ENCODE measurements at places on chromosomes 7 and 10.

- no peak for DNase-seq
These were observed 50.7 kb upstream of the ITGB8 start for GRCh38 chr7:20279979-20280378.

DNA sequence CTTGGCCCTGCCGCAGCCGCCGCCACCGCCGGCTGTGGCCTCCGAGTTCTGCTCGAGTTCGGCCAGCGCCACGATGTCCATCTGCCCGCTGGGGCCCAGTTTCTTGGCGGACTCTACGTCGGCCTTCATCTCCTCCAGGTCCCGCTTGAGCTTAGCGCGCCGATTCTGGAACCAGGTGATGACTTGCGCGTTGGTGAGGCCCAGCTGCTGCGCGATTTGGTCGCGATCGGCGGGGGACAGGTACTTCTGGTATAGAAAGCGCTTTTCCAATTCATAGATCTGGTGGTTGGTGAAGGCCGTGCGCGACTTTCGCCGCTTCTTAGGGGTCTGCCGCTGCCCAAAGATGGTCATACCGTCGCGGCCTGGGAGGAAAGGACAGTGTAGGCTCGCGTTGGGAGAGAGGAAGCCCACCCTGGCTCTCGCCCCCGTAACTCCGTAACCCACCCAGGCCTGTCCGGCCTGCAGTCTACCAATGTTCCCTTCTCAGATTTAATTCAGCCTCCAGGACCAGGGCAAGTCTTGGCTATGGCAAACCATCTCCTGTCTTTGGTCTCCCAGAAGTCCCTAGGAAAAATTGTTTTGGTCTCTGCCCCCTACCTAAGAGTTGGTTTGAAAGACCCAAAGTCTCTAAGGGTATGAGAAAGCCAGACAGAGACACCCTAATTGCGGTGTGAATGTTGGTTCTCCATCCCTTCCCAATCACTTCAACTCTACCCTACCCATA lies 1.7 kb downstream of the LBX1 start:
- DNase-seq: no peak

- DNase-seq: no peak
These were observed 134.1 kb downstream of the SH2D4B start for GRCh38 chr10:80671847-80672246.

DNA sequence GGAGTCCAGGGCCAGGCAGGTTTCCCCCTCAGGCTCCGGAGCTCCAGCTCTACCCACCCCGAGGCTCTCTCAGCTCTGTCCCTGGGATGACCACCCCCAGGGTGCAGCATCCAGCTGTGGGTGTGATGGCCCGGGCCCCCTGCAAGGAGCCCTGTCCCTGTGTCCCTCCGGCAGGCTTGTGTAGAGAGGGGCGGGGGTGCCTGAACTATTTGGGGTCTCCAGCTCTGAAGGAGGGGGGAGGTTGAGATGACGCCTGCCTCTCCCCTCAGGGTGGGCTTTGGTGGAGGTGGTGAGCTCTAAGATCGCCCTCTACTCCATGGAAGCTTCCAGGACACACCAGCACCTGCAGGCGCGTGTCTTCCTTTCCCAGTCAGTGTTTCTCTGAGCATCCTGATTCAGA lies 39.4 kb downstream of the ADRA2A start:
- DNase-seq: no peak

DNA sequence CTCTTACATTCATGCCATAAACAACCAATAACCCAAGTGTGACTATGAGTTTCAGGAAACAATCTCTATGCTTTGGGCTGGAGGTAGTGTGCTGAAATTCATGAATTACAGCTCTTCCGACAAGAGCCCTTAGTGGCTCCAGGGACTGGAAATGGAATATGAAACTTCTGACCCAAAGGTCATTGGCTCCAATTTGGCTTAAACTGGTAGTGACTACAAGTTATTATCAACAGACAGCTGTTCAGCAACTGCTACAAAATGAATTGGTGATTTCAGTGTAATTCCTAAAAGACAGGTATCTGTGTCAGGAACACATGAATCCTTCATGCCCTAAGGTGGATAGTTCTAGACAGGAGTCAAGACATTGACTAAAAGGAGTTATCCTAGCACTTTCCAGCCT lies 745.4 kb downstream of the PHTF2 start:
- DNase-seq: no peak

GRCh38 chr7:94374231-94374630 lies 20.5 kb upstream of the COL1A2 start:
- DNase-seq: no peak

- no peak for DNase-seq
These were observed 44.5 kb upstream of the PIK3CG start for GRCh38 chr7:106820321-106821217.

- no peak for DNase-seq
These were observed 129.9 kb upstream of the ITGB1 start for GRCh38 chr10:33087922-33088321.

GRCh38 chr10:120999868-121000267 lies 148.7 kb downstream of the WDR11 start:
- no peak for DNase-seq

DNA sequence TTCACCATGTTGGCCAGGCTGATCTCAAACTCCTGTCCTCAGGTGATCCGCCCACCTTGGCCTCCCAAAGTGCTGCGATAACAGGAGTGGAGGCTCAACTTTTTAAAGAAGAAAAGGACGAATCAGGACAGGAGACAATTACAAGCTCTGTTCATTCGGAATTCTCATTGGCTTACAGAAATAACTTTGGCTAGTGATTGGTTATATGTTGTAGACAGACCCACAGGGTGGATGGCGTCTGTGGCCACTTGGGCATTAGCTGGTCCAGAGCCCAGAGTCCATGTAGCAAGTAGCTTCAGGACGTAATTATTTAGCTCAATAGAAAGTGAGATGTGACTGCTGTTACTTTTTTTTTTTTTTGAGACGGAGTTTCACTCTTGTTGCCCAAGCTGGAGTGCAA lies 160.5 kb upstream of the TNRC18 start:
- no peak for DNase-seq

- no peak for DNase-seq
These were observed at the start of gene CHAT for GRCh38 chr10:49613882-49614241. Gene CHAT, plus strand, starts transcription at chr10:49614037. Its CDS starts 153 bp downstream, at chr10:49614190.

- DNase-seq: no peak
These were observed 4.6 kb upstream of the TWIST1 start for GRCh38 chr7:19121977-19122588.

DNA sequence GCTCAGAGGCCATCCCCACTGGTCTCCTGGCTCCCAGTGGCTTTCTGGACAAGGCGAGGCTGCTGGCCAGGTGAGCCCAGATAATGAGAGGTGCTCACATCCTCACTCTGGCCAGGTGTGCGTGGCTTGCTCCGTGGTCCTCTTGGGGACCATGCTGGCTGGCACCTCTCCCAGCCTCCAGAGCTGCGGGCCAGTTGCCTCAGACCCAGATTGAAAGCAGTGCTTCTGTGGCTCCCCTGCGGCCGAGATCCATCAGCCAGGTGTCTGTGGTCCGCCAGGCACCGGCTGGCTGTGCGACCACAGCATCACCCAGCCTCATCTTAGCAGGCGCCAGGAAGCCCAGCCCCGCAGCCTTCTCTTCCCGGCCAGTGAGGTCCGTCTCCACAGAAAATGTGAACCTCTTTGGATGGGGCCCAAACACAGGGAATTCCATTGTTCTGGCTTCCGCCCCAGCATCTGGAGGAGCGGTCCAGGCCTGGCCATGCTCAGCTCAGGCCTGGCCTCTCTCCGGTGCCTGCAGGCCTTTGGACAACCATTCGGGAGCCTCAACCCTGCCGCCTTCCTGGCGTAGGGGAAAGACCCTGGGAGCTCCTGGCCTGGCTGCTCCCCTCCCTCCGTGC lies 5.2 kb upstream of the TTYH3 start:
- DNase-seq: no peak

DNA sequence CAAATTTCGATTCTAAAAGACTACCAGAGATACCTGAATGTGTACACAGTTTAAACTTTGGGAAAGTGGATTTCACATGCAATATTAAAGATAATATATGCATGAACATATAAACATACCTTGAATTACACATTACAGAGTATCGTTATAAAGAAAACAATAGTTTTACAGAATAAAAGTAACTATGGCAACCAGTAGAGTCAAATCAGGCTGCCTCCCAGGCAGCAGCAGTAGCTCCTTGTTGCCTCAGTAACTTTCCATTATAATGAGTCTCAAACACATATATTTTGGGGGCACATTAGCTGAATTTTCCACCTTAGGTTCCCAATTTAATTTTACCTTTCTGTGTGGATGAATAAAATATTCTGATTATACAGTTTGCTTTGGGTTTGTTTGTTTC lies 164.4 kb upstream of the FEZF1 start:
- DNase-seq: no peak

DNA sequence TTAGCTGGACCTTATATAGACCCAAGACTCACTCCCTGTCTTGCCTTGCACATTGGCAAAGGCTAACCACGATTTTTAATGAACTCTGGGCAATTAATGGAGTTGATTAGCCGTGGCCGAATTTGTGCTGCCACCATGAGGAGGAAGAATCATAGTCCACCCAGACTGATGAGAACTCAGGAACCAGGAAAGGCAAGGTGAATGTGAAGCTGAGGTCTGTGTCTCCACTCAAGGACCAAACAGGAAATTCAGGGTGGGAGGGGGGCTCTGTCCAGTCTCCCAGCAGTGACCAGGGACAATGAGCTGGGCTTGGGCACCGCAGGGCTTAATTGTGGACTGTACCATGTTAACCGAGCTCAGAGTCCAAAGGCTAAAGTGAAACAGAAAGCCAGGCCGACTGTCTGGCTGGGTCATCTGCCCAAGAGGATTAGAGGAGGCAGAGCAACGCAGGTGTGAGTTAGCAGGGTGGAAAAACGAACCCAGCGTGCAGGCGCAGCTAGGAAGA lies 127.0 kb upstream of the JCAD start:
- DNase-seq: no peak

GRCh38 chr10:63365976-63366765 lies 99.6 kb downstream of the JMJD1C start:
- no peak for DNase-seq

GRCh38 chr10:48237259-48238250 lies 36.9 kb downstream of the FRMPD2 start:
- DNase-seq: no peak

DNA sequence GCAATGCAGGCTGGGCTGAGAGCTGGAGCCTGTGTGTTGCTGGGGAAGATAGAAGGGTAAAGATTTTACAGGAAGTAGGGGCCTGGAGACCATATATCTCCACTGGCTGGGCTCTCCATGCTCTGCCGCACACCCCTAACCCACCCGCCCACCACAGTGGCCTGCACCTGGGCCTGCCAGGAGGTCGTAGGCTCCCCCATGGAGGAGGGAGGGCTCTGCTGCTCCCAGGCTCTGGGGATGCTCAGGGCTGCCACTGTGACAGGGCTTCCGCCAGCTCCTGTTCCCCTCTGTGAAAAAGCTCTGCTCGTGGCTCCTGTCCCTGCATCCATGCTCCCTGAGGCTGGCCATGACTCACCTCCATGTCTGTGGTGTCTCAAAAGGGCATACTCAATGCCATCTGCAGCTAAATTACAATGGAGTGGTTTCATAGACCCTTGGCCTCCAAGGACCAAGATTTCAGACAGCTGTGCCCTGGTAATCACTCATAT lies 106.0 kb downstream of the CXCL12 start:
- no peak for DNase-seq

DNA sequence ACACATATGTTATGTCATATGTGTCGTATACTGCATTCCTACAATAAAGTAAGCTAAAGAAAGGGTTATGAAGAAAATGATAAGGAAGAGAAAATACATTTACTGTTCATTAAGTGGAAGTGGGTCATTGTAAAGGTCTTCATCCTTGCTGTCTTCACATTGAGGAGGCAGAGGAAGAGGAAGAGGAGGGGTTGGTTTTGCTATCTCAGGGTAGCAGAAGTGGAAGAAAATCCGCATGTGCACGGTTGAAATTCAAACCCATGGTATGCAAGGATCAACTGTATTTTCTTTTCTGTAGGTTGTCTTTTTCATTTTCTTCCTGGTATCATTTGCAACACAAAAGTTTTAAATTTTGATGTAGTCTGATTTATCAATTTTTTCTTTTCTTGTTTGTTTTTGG lies 6.3 kb downstream of the PLEKHA8 start:
- no peak for DNase-seq

GRCh38 chr7:76332078-76332477 lies 26.7 kb downstream of the YWHAG start:
- DNase-seq: no peak

DNA sequence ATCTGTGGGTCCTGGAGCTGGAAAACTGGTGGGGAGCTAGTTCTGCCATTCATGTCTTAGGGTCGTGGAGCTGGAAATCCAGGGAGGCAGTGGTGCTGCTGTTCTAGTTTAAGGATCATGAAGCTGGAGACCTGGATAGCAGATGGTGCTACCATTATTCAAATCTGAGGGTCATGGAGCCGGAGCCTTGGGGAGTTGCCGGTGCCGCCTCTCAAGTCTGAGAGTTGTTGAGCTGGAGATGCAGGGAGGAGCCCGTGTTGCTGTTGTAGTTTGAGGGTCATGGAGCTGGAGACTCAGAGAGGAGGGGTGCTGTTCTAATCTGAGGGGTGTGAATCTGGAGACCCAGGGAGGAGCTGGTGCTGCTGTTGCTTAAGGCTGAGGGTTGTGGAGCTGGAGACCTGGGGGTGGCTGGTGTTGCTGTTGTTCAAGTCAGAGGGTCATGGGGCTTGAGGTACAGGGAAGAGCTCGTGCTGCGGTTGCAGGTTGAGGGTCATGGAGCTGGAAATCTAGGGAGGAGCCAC lies 86.0 kb upstream of the ZNF479 start:
- no peak for DNase-seq

DNA sequence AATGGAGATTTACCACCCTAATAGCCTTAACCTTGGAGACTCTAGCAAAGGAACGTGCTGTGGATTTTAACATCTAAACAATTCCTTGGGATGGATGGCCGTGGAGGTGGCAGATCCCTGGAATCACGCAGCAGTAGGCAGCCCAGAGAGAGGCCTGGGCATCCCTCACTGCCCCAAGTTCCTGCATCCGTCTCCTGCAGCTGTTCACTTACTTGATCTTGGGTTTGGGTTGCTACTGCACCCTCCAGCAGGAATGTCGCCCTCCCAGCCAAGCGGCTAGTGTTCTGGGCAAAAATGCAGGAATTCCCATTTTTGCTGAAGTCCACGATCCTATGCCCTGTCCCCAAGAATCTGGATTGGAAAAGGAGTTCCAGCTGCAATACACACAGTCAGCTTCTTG lies 166.7 kb upstream of the SH2B2 start:
- no peak for DNase-seq

DNA sequence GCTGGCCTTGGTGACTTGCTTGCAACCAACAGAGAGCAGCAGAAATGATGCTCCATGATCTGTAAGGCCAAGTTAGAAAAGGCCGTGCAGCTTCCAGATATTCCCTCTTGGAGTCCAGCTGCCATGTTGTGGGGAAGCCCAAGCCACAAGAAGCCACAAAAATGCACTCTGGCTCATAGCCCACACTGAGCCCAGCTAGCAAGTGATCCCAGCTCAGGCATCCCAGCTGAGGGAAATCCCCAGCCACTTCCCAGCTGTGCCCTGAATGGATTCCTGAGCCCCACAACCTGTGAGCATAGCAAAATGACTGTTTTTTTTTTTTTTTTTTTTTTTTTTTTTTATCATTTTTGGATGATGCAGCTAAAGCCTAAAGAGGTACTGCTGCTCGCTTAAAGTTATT lies 11.1 kb upstream of the SDK1 start:
- DNase-seq: no peak

Data from stimulated activated CD8-positive, alpha-beta memory T cell treated with anti-CD3 and anti-CD28 coated beads, Interleukin-7, amount 100 ng/mL, for 48 hours (primary cell).